ENCODE measurements at places on chromosomes 11 and 22.

DNA sequence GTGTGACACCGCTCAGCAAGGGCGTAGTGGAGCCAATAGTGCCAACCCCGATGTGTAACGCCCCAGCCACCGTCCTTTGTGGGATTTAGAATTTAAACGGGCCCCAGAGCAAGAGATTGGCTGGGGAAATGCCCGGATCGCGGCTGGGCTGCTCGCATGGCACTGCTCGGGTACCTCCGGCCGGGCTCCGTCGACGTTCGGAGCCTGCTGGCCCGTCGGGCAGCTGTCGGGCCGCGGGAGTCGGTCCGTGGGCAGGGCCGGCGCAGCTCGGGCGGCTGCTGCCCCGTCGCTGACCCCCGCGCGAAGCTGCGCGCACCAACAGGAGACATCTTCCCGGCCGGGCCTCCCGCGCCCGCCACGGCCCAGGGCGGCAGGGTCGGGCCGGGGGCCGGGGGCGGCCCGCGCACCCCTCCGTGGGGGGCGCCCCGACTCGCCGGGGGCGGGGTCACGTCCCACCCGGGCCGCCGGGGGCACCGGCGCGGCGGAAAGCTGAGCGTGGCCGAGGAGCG, 1.3 kb upstream of the KDM2A start:
- no peak for DNase-seq

- DNase-seq = no peak
These were observed 104.7 kb upstream of the RRM1 start for GRCh38 chr11:3989921-3990290.

DNA sequence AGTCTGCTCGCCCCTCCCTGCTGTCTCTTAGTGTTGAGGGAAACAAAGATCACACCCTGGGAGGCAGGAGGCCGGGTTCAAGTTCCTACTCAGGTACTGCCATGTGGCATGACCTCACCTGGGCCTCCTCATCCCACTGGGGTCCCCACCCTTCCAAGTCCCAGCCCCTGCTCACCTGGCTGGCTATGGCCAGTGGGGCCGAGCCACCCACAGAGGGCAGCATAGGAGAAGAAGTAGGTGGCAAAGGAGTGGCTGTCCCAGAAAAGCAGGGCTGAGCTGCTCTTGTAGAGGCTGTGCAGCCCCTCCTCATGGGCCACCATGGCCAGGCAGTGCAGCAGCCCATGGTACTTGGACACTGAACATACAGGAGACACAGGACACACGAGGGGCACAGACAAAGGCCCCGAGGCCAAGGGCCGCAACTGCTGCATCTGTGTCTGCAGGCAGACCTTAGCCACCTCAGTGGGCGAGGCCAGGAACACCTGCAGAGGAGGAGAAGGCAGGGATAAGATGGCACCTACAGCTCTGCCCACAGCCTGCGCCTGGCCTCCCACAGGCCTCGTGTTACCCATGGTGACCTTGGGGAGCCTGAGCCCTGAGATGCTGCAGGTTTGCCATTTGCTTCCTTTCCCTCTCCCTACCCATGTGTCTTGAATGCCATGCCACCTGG, 50.6 kb upstream of the MPEG1 start:
- DNase-seq = no peak

DNA sequence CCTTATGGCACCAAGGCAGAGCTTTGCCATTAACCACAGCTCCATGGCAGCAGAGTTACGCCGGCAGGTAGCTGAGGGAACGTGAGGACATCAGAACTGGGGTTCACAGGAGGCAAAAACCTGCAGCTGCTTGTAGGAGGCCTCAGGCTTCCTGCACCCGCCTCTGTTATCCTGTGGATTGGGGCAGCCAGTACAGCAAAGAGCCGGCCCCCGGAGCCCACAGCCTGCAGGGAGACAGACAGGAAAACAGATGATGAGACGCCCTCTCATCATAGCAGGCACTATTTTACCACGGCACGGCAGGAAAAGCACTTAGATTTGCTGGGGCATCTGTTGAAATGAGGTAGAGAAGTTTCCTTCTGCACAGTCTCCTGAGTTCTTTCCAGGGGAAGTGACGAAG, 870.3 kb downstream of the TBC1D22A start:
- DNase-seq = no peak

- DNase-seq = no peak
These were observed 3.9 kb downstream of the MAML2 start for GRCh38 chr11:96338910-96339705.

GRCh38 chr22:23704829-23705228, 14.0 kb downstream of the RGL4 start:
- DNase-seq = no peak

Measured in BE2C (cell line).